ENCODE measurements at places on chromosomes 5 and 9.

DNA sequence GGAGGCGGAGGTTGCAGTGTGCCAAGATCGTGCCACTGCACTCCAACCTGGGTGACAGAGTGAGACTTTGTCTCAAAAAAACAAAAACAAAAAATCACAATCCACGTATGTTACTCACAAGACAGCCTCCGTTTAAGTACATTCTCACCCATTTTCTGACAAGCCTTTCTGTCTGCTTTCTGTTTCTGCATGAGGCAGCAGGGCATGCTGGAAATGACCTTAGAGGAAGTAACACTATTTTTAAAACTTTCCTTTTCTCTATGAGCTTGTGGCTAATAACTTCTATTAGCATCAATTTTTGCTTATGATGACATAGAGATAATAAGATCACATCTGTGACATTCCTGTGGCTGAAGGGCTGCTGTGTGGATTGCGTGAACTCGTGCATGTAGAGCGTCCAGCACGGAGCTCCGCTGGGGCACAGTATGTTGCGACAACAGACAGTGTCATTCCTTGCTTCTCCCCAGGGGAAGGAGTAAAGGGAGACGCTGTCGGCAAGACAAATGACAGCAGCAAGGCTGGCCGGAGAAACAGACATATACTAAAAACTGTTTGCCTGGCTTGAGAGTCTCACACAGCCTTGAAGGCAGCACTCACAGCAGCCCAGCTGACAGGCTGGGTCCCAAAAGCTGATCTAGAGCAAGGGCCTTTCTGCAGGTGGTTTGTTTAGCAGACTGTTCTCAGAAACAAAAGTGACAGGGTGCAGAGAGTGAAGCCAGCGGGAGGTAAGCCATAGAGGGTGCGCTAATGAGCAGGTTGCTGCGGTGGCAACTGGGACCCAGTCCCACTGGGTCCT is 1.6 kb downstream of the BTNL3 start:
- DNase-seq, result no peak

DNA sequence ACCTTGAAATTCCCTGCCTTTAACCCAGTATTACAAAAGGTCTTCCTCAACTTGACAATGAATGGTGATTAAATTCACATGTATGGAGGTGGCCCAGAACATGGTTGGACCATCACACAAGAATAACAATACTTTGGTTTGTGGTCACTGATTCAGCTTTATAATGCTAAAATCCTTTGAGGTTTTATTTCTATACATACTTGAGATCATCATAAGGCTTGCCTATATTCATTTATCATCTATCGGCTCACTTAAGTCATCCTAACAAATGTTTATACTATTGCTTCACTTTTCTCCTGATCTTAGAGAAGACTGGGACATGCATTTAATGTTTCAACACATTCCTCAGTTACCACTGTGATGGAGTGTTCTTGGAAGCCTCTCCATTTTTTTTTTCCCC is 191.3 kb downstream of the DMAC1 start:
- DNase-seq, result no peak

GRCh38 chr9:106972082-106972481 is 109.1 kb downstream of the ZNF462 start:
- no peak for DNase-seq

DNA sequence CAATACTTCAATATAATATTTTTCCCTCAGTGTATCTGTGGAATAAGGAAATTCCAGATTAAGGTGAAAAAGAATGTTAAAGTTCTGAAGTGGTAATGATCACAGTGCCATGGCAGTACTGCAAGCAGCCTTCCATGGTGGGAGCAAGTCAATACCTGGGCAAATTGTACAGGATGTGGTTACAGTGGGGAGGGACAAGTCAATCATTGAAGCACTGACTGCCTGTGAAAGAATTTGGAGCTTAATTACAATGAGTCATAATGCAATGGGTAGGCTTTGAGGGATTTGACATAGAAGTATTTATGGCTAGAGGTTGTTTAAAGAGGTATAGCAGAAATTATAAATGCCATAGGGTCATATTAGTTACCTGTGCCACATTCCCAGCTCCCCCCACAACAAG is 786.5 kb upstream of the ACO1 start:
- no peak for DNase-seq

DNA sequence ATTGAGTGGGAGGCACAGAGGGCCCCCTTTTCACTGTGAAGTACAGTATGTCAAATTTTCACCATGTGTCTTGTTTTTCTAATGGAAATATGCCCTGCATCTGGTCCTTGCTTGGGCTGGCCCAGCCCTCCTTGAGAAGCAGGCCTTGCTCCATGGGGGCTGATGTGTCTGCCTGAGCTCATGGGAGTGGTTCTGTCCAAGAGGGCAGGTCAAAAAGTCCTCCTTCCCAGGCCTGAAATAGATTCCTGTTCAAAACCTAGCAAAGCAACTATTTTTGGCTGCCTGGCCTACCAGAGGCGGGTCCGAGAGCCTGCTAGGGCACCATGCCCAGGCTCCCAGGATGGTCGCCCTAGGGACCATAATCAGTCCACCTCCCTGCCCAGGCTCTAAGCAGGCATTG is 40.5 kb upstream of the NEURL1B start:
- no peak for DNase-seq

DNA sequence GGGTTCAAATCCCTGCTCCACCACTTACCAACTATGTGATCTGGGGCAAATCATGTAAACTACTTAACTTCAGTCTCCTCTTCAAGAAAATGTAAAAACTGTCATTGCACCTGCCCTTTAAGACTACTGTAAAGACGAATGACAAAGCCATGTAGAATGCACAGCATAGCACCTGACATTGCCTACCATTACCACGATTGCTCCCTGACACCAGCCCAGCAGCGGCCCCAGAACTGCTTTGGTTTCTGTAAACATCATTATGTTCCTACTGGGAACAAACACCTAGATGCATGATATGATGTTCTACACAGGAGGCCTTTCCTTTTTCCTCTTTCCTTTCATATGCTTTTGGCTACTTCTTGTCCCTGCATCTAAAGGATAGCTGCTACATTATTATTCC is 23.1 kb upstream of the PLPP6 start:
- no peak for DNase-seq

DNA sequence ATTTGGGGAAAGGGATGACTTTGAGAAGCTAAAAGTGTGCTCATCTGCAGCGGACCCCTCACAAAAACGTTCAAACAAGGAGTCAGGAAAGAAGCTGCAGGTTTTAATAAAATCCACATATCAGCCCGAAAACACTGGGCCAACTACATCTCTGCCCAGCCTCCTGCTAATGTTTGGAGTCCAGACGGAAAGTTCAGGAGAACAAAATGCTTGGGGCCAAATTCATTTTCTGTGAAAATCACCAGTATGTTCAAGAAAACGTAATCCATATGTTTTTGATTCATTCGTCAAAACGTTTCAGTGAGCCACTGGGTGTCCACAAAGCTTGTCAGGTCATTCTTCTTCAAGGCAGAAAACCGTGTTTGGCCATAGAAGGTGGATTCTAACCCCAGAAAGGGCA is 87.5 kb upstream of the GAS1 start:
- DNase-seq, result no peak

Data from stimulated activated CD4-positive, alpha-beta T cell treated with anti-CD3 and anti-CD28 coated beads, Interleukin-12 subunit alpha, Interleukin-12 subunit beta, amount 100 ng/mL, for 4 hours (primary cell).